ENCODE measurements at places on chromosomes 5 and 9.

- no peak for DNase-seq
Observed at GRCh38 chr5:133995883-133996563, 8.8 kb downstream of the VDAC1 start.

GRCh38 chr9:72401396-72401795 lies 36.4 kb upstream of the ZFAND5 start:
- no peak for DNase-seq

- no peak for DNase-seq
Observed at GRCh38 chr5:91103353-91104061, 279.6 kb downstream of the ARRDC3 start.

DNA sequence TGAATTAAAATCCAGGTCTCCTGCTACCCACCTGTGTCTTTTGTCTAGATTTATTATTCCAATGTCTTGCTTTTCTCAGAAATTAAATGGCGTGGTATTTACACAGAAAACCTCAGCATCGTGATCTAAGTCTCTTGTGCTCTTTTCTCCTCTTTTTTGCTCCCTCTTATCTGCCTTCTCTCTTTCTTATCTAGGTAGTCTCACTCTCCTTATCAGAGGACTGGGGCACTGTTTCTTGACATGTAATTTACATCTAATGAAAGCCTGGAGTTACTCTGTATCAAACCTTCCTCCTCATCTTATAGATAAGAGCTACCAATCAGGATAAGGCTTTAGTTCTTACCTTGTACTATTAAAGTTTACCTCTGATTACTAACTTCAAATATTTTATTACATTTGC lies 933.8 kb downstream of the TLE1 start:
- DNase-seq, result no peak

- no peak for DNase-seq
Observed at GRCh38 chr9:87959916-87960581, 14.3 kb downstream of the CDK20 start.

DNA sequence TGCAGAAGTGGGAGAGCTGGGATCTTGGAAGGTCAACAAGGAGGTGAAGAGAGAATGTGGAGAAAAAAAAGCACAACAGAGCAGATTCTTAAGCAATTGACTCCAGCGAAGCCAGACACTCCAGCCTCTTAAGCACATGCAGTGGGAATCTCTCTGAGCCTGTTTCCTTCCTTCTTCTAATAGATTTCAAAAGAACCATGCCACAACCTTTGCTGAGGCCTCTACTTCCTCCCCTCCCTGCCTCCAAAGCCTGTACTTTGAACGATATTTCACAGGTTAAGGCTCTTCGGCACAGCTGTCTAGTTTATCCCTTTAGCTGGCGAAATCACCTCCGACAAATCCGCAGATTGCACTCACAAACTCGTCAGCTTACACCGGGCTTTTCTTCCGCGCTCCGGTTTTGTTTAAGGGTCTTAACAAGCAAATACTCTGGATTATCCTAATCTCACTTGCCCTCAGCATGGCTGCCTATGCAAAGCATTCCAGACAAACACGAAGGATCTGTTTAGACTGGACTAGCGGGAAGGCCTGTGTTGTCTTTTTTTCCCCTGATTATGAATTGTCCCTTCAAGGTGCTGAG lies 211.6 kb upstream of the PANK3 start:
- DNase-seq, result peak; percentile 28

DNA sequence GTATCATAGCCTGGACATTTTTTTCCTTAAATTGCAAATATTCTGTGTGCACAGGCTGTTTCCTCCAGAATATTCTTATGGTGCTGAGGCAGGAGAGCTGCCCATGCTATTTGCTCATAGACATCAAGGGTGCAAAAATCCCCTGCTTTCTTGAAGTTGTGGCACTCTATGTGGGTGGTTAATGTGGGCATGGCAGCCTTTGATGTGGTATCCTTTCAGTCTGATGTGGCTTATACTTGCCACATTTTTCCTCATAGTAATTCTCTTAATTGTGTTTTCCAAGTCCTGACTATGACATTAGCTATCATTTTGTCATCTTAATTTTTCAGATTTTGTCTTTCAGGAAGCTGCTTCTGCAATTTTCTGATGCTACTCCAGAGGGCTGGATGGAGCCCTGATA lies 353.3 kb downstream of the YTHDC2 start:
- DNase-seq, result no peak

GRCh38 chr5:126647071-126647470 lies 46.3 kb downstream of the PHAX start:
- DNase-seq, result no peak

Measured in NCI-H524 treated with DMSO at 0.1 percent for 48 hours (cell line).